Activated naive CD8-positive, alpha-beta T cell treated with anti-CD3 and anti-CD28 coated beads, Interleukin-2, amount 10 ng/mL, durations not matched to agents 7 days and 5 days (primary cell): ENCODE measurements at places on chromosomes 6 and 20.

- DNase-seq = no peak
Observed at GRCh38 chr6:42243046-42243445, 25.4 kb upstream of the MRPS10 start.

DNA sequence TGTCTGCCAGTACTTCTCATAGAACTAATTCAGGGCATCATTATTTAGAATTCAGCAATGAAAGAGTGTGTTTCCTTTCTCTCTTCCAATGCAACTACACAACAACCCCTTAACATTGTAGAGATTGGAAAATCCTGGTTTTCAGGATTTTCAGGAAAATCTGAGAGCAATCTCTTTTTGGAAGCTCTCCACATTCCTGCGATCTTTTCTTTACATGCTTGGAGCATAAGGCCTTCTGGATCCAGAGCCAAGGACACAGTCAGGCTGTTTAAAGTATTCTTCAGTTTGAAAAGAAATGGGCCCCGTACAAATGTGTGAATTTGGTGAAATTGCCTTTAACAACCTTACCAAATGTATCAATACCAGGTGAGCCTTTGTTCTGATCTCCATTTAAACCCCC is 469.7 kb downstream of the PKHD1 start:
- DNase-seq = no peak

DNA sequence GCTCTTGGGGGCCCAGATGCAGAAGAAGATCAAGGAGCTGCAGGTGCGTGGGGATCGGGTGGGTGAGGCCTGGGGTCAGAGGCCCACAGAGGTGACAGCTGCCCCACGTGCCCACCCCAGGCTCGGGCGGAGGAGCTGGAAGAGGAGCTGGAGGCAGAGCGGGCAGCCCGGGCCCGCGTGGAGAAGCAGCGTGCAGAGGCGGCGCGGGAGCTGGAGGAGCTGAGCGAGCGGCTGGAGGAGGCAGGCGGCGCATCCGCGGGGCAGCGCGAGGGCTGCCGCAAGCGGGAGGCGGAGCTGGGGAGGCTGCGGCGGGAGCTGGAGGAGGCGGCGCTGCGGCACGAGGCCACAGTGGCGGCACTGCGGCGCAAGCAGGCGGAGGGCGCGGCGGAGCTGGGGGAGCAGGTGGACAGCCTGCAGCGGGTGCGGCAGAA is 41.5 kb downstream of the MYH7B start:
- DNase-seq = no peak

- DNase-seq = no peak
Observed at GRCh38 chr6:166950443-166950821, 5.9 kb downstream of the RNASET2 start.

DNA sequence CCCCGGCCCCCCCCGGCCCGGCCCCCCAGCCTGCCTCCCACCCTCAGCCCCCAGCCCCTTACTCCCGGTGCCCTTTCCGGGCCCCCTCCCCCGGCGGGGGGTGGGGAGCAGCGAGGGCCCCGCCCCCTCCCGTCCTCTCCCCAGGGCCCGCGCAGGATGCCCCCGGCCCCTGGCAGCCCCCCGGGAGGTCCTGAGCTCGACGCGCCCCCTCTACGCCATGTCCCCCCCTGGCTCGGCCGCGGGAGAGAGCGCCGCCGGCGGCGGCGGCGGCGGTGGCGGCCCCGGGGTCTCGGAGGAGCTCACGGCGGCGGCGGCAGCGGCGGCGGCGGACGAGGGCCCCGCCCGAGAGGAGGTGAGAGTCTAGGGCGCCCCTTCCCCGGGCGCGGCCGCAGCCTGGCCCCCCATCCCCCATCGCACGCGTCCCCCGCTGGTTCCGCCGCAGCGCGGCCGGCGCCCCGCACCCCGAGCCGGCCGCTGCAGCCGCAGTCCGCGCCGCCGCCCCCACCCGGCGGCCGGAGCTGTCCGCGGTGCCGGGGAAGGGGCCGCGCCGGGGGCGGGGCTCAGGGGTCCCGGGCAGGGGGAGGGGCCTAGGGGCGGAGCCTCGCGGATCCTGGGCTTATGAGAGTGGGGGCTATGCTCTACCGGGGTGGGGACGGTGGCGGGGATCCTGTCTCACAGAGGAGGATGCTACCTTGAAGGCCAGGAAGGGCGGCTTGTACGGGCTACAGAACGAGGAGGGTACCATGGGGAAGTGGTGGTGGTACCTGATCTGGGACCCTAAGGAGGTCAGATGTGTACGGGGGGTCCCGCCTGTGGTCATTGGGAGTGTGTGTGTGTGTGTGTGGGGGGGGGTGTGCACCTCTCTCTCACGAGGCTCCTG is 516 bp downstream of the TMEM151B start:
- no peak for DNase-seq

GRCh38 chr20:54624706-54625390 is 149.5 kb downstream of the DOK5 start:
- DNase-seq = no peak

DNA sequence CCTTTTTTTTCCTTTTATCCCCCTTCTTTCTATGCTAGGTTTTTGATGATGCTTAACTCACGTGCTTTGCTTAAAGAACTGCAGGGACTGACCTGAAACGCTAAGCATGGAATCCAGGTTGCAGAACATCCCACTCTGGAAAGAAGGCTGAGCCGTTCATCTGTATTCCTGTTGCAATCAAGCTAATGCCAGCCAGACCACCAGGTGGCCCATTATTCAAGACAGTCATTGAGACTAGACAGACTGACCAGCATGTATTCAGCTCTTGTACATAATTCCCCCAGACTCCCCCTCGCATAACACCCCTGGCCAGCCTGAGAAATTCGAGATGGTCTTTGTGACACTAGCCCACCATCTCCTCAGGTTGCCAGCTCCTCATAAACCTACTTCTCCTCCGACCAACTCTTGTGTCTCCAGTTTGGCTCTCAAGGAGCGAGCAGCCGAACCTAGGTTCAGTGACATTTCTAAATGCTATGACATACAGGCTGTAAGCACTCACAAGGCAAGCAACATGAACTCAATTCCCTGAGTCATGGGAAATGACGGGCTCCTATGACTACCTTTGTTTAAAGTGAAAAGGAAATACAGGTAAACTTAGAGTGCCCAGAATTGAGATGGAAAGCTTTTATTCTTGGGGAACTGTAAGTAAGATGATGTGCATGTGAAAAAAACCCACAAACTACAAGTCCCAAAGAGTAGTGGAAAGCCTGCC is 309.3 kb upstream of the CDYL start:
- no peak for DNase-seq
